ENCODE measurements at places on chromosomes 7 and 10.
A peak's percentile ranks its signal among the peaks of the same experiment; 100 is the strongest.

GRCh38 chr10:7534480-7534852 is 123.6 kb upstream of the SFMBT2 start:
- no peak for DNase-seq

- DNase-seq: no peak
Measured at GRCh38 chr7:7151285-7151684, 31.1 kb upstream of the C1GALT1 start.

DNA sequence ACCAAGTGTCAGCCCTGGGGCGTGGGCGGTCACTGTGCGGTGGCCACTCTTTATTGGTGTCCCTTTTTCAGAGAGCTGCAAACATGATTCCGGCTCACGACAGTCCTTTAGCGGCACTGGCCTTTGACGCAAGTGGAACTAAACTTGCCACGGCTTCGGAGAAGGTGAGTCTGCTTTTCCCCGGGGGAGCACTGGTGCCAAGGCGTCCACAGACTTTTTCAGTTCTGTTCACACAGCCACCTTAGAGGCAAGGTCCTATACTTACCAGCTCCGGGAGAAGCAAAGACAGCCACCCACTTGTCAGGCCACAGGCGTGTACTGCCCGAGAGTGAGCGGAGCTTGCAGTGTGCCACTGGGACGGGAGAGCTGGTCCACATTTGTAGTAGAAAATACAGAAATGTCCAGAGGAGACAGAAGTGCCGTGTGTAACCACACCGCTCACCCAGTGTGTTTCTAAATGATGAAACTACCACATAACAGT is 27.9 kb downstream of the WIPI2 start:
- DNase-seq: no peak

- DNase-seq: peak; percentile 91
Measured at GRCh38 chr10:86285136-86285790, 81.3 kb downstream of the GRID1 start.

- no peak for DNase-seq
Measured at GRCh38 chr10:61939902-61940301, 38.4 kb downstream of the ARID5B start.

GRCh38 chr10:61866700-61867368 is 34.7 kb upstream of the ARID5B start:
- no peak for DNase-seq

- DNase-seq: no peak
Measured at GRCh38 chr7:157719008-157719682, 382.3 kb downstream of the DNAJB6 start.

- DNase-seq: peak; percentile 67
Measured at GRCh38 chr7:97446361-97446760, 285.5 kb upstream of the TAC1 start.

DNA sequence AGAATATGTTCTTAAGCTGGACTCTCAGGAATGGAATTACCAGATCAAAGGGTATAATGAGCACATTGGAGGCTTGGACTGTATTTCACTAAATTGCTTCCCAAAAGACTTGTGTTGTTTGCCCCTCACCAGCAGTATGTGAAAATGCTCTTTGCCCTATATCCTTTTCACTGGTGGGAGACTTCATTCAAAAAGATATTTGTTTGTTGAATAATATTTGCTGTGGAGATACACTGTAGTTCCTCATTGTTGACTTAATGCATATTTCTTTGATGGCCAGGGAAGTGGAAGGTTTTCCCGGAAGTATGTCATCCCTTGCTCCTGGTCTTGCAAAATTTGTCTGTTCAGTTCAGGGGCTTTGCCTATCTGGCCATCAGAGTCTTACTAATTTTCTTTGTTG is 19.4 kb downstream of the GSTO2 start:
- no peak for DNase-seq

- DNase-seq: no peak
Measured at GRCh38 chr10:66180021-66180420, 745.8 kb upstream of the LRRTM3 start.

GRCh38 chr7:90723866-90724265 is 127.7 kb downstream of the CDK14 start:
- DNase-seq: no peak

GRCh38 chr10:75037171-75038153 is 74.0 kb upstream of the SAMD8 start:
- DNase-seq: no peak

DNA sequence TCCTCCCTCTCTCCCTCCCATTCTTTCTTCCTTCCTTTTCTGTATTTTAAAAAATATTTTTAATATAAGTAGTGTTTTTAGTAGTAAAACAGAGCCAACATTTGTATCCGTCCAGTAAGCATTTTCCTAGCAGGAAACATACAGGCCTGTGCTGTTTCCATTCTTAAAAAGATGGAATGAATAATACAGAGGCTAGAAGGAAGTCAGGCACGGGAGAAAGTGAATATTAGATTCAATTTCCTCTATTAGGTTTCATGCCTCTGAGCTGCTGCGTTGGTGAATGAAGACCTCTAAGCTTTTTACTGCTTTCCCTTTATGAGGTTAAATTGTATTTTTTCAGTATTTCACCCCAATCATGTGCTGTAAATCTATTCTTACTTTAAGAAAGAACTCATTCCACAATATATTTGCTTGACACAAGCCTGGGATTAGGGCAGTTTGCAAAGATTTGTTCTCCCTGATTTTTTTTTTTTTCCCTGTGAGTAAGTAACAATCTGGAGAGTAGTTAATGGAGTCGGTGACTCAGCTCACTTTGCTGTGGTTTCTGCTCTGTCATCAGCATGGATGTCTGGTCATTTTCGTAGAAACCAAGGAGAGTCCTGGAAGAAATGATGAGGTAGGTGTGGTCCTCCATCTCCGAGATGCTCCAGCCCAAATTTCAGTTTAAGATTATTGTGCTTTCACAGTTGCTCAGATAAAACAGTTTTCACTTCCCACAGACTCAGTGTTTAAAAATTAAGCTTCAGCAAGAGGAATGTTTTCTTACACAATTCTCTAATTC is 76.1 kb upstream of the PITRM1 start:
- no peak for DNase-seq

Measured in eye (tissue), 1 donor.